Left ventricle myocardium superior (tissue), 1 donor: ENCODE measurements at places on chromosomes 4 and X.

GRCh38 chr4:61292322-61292721 lies 92.2 kb downstream of the ADGRL3 start:
- no peak for DNase-seq

DNA sequence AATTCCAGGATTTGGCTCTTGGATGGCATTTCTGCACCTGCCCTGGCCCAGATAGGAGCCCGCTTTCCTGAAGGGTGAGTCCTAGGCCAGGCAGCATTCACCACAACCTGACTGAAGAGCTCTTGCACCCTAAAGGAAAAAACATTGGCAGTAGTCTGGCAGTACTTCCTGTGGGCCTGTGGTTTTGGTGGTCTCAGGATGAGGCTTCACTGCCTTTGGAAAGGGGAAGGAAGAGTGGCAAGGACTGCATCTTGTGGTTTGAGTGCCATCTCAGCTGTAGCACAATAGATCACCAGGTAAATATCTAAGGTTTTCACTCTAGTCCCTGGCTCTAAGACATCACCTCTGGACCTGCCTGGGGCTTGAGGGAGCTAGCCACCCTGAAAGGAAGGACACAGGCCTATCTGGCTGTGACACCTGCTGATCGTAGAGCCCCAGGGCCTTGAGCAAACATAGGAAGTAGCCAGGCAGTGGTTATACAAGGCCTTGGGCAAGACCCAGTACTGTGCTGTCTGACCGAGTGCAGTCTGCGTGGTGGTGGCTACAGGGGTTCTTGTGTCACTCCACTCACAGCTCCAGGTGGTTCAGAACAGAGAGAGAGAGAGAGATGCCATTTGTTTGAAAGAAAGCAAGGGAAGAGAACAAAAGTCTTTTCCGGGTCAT lies 28.5 kb upstream of the PRRG1 start:
- DNase-seq, result no peak

DNA sequence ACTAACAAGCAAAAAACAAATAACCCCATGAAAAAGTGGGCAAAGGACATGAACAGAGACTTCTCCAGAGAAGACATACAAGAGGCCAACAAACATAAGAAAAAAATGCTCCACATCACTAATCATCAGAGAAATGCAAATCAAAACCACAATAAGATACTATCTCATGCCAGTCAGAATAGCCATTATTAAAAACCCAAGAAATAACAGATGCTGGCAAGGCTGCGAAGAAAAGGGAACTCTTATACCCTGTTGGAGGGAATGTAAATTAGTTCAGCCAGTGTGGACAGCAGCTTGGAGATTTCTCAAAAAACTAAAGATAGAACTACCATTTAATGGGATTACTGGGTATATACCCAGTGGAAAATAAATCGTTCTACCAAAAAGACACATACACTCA lies 79.6 kb downstream of the MAPK10 start:
- no peak for DNase-seq

DNA sequence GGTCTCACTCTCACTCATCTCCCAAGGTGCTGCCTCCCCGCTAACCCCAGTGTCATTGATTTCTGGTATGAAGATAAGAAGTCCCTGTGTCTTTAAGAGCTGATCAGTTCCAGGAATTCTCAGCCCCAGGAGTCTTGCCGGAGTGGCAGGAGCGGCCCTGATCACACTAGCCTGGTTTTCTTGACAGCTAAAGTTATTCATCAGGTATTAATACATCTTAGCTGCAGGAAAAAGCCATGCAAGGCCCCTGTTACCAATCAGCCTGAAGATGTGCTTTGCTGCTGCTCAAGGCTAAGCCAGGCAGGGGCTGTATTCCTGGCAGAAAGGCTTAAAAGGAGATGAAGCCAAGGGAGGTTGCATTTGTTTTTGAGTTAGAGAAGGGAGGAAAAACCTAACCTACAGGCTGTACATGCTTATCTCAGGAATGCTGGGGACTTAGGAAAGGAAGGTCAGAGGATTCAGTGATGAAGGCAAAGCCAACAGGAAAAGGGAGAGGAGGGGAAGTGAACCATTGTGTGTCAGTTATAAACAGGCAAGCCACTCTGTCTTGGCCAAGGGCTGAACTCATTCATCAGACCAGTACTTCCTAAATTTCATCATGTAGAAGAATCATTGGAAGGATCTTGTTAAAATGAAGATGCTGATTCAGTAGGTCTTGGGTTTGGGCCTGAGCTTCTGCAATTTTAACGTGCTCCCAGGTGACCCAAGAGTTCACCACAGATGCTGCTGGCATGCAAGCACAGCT lies 8.6 kb downstream of the SRPX start:
- no peak for DNase-seq

- no peak for DNase-seq
Observed at GRCh38 chrX:25083661-25084060, 67.9 kb upstream of the ARX start.
